ENCODE measurements at places on chromosomes 1 and 21.

GRCh38 chr1:28296401-28297261 lies 32.2 kb upstream of the MED18 start:
- DNase-seq = peak; percentile 97

DNA sequence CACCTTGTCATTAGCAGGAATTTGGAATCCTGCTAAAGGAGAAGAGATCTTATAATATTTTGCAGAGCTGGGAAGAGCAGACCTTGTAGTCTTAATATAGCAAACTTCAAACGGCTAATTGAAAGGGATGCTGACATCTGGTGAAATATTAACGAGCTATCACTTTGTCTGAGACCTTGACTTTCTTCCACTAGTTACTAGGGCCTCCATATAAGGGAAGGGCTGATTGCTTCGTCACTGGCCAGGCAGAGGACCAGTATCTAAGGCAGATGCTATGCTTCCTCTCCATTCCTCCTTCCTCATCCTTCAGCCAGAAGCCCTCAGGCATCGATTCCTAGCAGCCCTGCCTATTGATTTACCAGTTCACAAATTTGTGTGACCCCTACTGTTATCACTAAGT lies 6.0 kb upstream of the VTCN1 start:
- no peak for DNase-seq

DNA sequence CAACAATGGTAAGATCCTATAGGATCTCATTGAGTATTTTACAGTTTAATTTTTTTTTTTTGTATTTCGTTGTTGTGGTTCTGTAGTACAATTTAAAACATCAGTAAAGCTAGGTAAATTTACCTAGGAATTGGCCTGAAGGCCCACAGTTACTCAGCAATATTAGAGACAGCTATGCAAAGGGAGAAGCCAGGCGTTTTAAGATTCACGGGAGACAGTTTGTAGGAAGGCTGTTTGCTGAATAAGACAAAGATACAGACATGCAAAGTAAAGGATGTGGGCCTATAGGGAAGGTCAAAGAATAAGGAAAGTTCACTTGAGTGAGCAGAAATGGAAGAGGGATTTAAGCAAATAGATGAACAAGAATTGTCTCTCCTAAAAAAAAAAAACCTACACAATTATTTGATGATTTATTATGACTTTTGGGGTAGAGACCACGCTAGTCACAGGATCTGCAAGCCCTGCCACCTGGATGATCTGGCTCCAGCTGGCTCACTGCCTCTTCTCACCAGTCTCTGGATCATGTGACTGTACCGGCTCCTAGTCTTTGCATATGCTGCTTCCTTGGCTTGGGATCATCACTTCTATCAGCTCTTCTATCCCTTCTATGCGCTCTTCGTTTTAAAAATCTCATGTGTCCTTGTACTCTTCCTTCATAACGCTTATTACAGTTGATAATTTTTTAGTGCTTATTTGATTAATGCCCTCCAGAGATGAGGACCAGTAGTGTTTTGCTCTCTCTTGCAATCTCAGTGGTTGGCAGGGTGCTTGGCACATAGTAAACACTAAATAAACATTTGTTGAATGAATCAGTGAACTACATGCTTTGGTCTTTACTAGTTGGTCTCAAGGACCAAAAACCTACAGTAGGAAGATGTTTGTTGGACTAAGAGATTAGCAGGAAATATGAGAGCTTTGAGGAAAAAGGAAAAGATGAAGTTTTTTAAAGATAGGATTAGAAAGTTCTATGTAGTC lies 14.1 kb downstream of the DYRK1A start:
- no peak for DNase-seq

DNA sequence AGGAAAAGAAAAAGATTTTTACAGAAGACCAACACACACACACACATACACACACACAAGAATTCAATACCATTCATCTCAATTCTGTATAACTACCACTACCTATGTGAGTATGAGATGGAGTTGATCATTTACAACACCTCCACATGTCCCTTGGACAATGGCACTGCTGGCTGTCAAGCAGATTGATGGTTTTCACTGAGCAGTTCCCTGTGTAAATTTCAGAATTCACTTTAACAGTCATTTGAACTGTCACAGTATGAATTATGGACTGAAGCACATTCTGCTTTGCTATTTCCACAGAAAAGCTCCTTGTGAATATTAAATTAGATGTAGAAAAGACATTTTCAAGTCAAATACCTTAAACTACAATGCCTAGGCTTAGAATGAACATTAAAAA lies 14.3 kb downstream of the KCNT2 start:
- no peak for DNase-seq

DNA sequence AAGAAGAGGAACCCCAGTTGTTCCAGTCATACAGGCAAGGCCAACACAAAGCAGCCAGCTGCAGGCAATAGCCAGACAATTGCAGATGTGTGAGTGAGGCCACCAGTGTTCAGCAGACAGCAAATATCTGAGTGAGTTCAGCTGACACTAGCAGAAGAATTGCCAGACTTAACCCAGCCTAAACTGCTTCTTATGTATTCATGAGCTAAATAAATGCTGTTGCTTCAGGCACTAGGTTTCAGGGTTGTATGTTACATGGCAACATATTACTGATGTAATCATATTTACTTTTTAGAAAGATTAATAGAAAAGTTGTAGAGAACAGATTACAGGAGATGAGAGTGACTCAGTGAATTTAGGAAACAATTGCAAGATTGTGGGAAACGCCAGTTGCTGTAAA lies 129.8 kb upstream of the CHODL start:
- no peak for DNase-seq

- peak; percentile 52 for DNase-seq
Measured at GRCh38 chr1:24321697-24322469, 2.7 kb downstream of the GRHL3 start.

- DNase-seq = no peak
Measured at GRCh38 chr1:31790140-31790539, 25.7 kb downstream of the SPOCD1 start.

GRCh38 chr1:164742745-164743144 lies 183.8 kb downstream of the PBX1 start:
- no peak for DNase-seq

DNA sequence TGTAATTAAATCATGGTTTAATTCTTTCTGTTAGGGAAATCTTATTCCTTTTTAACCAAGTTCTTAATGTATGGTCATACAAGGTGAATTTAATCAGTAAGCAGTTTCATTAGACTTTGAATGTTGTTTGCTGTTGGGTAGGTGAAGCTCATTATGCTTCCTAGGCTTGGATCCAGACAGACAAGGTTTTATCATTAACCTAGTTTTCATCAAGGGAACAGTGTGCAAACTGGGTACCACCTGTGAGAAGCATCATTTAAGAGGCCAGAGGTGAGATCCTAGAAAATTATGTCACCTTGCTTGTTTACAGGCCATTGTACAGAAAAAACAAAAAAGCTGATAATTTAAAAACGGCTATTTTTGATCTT lies 130.1 kb downstream of the RYR2 start:
- DNase-seq = no peak

DNA sequence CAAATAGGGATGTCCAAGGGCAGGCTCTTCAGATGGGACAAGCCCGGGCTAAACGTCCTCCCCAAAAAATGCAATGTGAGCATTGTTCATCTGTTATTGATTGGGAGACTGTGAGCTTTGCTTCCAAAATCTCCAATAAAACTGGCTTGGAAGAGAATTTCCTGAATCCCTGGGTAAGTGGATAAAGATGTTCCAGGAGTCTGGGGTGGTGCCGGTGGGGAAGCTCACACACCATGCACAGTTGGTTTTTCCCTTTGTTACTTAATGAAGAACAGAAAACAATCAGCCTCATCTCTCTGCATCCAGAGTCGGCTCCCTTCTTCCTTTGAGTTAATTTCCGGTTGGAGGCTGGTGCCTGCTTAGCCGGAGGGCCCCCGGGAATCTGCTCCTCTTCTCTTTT lies 72.1 kb upstream of the ZBTB40 start:
- no peak for DNase-seq

- DNase-seq = no peak
Measured at GRCh38 chr1:178509414-178510007, 3.4 kb upstream of the TEX35 start.

All from Caco-2 (cell line).